ENCODE measurements at places on chromosomes 7 and 10.
A peak's percentile ranks its signal among the peaks of the same experiment; 100 is the strongest.

- no peak for DNase-seq
Observed at GRCh38 chr10:5355594-5356301, 9.0 kb upstream of the UCN3 start.

DNA sequence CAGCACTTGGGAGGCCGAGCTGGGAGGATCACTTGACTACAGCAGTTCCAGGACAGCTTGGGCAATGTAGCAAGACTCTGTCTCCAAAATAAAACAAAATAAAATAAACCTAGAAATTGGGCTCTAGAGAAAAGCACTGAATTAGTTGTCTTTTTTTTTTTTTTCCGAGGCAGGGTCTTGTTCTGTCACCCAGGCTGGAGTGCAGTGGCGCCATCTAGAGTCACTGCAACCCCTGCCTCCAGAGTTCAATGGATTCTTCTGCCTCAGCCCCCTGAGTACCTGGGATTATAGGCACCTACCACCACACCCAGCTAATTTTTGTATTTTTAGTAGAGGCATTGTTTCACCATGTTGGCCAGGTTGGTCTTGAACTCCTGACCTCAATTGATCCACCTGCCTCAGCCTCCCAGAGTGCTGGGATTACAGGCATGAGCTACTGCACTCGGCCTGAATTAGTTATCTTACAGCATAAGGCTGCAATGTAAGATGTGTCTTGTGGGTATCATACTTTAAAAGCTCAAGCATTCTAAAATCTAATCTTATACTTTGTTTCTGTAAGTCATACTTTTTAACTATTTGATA lies 12.8 kb downstream of the MEIG1 start:
- DNase-seq: peak; percentile 70

DNA sequence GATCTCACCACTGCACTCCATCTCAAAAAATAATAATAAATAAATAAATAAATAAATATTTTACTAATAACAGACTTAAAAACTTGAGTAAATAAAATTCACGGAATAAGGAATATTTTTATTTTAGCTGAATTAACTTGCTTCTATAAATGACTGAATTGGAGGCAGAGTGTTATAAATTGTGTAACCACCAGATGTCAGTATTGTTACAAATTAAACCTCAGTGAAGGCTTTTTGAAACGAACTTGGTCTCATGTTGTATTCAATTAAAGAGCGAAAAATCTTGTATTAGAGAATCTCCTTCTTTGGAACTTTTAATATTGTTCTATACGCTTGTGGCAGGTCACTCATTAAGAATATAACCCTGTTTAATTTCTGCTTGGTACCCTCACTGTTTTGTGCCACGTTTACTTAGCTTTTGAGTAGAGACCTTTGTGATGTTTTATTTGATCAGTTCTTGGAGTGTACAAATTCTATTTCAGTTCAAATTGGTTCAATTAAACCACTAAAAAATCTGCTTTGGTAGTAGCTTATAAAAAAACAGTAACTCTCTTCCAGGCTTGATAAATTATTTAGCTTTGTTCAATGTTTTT lies 45.6 kb upstream of the SCIN start:
- DNase-seq: no peak

- DNase-seq: peak; percentile 62
Observed at GRCh38 chr10:130742941-130743675, 568.4 kb downstream of the TCERG1L start.

GRCh38 chr10:48740015-48740707 lies 55.5 kb downstream of the WDFY4 start:
- no peak for DNase-seq

DNA sequence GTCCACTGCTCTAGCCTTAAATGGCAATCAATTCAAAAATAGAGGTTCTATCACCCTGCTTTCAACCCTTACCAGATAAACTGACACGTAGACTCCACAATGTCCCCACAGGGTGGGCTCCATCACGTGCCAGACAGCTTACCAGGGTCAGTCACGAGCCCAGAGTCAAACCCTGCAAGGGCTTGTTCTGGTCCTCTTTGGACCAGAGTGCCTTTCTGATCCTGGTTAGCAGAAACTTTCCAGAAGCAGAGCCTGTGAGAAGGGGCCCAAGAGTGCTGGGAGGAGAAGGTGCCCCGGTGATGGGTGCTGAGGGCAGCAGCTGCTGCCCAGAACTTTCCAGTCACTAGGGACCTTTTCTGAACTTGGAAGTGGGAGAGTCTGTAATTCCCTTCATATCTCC lies 354 bp upstream of the GIMAP5 start:
- DNase-seq: peak; percentile 25

DNA sequence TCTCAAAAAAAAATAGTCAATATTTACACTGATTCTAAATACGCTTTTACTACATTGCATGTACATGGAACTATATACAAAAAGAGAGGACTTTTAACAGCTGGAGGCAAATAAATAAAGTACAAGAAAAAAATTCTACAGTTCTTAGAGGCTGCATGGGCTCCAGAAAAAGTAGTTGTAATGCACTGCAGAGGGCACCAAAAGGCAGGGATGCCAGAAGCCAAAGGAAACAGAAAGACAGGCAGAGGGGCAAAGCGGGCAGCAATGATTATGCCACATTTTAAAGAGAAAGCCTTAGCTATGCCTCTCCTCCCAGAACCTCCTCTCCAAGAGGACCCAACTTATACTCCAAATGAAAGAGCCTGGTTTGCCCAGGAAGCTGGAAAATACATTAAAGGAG lies 11.6 kb upstream of the ADCK2 start:
- DNase-seq: no peak

DNA sequence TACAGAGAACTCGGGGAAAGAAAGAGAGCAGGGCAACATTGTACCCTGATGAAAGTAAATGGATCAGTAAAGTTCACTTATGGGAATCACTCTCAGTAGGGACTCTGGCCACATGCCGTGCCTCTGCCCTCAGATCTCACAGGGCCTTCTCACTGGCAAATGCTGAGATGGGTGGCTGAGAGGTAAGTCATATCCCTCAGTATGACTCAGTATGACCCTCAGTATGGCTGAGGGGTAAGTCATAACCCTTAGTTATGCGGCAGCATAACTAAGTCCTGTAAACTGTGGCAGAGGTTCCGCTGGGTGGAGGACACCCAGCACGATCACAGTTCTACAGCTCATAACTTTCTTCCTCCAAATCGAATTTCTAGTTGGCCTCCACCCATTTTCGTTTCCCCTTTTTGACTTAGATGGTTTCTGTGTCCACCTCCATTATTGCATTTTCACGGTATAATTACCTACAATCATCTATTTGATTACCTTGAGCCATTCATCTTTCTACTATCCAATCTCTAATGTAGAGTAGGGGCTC lies 26.5 kb upstream of the WNT16 start:
- no peak for DNase-seq

GRCh38 chr10:32692174-32692573 lies 246.2 kb downstream of the CCDC7 start:
- no peak for DNase-seq
